ENCODE measurements at places on chromosomes 12 and 14.

DNA sequence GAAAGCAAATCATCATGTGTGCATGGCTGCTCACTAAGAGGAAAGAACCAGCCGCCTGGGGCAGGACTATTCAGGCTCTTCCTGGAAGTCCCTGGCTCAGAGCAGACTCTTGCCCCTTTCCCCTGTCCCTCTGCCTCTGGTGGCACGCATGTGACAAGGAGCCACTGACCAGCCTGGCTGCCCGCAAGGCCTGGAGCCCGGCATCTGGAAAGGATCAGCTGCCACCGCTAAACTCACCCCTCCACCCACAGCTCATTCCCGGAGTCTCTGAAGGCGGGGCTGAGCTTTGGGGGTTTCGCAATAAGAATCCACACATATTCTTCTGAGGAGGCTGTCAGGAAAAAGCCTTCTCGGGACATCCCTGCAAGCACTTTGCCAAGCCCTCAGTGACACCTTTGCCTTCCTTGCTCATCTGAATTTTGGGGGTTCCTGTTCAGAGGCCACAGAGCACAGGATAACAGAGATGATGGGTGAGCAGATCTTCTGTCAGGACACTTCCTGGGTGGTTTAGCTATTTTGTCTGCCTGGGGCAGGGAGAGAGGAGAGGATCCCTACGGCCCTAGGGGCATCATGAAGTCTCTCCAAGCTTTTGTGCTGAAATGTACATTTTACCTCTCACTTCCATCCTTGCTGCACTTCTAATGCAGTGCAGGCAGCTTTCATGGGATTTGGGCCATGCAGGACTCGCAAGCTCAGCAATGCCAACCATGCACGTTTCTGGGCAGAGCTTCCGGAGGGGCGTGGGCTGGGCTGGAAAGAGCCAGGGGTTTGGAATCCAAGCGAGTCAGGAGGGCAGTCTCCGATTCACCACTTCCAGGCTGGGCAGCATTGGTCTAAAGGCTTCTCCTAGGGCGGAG, 124.8 kb upstream of the MAP1LC3B2 start:
- peak; percentile 9 for DNase-seq

DNA sequence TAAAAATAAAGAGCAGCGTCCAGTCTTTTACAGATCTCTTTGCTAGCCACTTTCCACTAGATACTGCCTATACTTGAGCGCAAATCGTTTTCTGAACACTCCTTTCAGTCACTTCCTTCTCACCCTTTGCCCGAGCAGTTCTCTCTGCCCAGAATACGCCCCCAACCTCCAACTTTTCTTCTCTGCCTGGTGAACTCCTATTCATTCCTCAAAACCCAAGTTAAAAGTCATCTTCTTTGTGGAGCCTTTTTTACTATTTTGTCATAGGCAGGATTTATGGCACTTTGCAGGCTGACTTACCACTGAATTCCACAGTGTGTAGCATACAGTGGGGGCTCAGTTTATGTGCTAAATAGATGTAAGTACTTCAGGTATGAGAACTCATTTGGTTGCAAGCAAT, 4.0 kb downstream of the CCDC63 start:
- no peak for DNase-seq

GRCh38 chr12:132187646-132188450, 43.6 kb downstream of the NOC4L start:
- no peak for DNase-seq

DNA sequence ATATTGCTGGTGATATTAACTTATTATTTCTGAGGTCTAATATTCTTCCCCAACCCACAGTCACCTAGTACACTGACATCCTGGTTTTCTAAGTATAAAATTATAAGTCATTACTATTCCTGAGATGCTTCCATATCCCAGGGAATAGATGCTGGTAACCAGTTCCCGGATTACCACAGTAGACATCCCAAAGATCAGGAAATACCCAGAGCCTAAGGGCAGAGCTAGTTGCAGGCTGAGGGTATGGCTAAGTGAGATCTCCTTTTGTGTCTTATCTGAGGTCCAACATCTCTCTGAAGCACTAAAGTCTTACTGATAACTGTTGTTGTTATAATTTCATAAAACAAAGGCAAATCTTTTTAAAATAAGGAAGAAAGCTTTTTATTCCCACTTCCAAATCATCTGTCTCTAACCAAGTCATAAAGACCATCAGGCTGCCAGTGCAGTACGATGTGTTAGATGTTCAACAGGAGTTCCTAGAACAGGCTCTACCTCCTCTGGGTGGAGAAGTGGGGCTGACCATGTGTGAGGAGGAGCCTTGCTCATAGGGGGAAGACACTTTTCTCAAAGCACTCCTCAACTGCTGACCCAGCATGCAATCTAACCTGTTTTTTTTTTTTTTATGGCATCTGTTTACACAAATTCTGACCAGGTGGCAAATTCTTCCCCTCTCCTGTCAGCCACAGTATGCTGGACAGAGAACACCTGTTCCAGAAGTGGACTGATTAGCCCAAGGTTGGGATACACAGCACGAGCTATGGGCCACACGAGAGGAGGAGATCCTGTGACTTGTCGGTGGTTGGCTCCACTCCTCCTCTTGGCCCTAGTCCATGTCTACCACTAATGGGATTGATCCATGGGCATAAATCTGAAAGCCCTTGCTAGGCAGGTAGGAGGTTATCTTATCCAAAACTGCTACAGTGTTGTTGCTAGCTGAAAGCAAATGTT, 16.1 kb upstream of the GRIP1 start:
- no peak for DNase-seq

DNA sequence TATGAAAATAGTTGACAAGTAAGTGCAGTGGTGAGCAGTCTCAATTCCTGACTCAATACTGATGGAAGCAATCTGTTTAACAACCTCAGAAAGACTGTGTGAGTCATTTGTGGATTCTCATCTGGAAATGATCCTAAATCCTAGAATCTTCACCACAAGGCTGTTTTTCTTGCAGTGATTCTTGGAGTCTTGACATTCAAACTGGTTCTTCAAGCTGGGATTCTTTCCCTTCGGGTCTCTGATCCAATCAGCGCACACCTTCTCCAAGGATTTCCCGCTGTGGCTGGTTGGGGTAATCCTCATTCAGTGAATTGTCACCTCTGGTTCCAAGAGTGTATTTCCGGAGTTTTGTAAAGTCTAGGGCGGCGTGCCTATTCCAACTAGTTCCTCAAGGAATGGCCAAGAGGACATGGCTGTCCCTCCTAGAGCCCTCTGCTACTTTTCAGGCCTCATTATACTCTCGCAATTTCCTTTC, 37.7 kb upstream of the FOXJ2 start:
- DNase-seq: no peak

GRCh38 chr12:72268386-72268785, 3.8 kb upstream of the TRHDE start:
- no peak for DNase-seq

DNA sequence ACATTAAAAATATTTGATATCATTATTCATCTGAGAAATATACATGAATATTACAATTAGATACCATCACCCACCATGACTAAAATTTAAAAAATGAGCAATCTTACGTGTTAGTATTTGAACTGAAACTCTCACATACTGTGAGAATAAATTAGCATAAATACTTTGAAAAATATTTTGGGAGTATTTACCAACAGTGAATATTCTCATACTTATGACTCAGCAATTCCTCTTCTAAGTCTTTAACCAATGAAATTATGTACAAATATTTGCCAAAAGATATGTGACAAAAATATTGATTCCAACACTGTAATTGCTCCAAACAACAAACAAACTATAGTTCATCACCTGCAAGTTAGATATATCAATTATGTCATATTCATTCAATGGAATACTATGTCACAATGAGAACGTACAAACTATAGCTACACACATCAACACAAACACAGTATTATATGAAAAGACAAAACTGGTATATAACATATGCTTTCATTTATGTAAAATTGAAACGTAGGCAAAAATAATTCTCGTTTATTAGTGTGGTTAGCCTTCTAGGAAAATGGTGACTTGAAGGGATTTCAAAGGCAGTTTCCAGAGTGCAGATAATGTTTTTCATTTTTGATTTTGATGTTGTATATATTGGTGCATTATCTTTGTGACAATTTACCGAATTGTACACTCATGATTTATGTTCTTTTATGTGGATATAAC, 742.2 kb downstream of the SLC16A7 start:
- DNase-seq: no peak

DNA sequence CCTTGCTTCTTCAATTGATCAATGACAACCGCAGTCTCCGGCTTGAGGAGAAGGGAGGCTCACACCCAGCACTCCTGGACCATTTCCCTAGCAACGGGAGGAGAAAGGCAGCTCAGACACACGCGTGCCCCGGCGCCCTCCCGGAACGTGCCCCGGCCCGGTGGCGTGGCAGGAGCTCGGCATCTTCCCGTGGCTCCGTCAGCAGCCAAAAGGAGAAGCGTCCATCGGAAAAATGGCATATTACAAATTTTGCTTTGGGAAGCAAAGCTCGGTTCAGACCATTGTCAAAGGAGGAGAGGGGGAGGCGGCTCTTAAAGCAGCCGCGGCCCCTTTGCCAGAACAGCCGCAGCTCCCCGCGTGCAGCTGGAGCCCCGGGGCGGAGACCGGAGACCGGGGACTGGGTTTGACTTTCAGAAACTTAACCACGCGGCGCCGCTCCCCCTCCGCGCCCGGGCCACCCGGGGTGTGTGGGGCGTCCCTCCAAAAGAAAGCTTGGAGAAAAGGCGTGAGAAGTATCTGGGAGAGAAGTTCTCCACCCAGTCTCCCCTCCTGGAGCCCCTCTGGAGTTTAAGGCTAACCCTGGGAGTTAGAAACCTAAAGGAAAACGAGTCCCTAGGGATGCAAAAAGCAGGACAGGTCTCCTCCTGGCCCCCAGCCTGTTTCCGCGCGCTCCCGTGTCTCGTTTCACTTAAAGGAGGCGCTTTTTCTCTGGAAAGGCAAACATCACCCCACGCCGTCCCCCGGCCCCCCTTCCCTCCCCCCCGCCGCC, 545 bp downstream of the PPFIA2 start:
- DNase-seq: no peak

DNA sequence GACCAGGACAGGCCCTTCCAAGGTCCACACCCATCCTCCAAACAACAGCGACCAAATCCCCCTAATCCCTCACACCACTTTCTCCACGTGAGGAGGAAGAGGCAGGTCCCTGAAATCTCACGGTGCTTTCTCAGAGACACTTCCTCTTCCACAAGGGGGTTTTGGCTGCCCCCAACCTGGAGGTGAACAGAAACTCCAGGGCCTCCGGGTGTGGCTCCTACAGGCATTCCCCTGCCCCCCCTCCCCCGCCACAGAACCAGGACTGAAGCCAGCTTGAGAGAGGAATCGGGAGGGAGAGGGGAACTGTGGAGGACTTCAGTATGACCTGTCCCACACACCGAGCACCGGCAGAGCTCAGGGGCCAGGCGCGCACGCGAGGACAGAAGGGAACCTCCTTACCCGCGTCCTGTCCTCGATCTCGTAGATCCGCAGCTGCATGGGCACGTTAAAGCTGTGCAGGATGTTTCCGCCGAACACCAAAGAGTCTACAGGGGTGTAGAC, 60.2 kb downstream of the KDM2B start:
- DNase-seq: no peak

- DNase-seq: no peak
These were observed 4.2 kb upstream of the GRIP1 start for GRCh38 chr12:66683073-66683472.

DNA sequence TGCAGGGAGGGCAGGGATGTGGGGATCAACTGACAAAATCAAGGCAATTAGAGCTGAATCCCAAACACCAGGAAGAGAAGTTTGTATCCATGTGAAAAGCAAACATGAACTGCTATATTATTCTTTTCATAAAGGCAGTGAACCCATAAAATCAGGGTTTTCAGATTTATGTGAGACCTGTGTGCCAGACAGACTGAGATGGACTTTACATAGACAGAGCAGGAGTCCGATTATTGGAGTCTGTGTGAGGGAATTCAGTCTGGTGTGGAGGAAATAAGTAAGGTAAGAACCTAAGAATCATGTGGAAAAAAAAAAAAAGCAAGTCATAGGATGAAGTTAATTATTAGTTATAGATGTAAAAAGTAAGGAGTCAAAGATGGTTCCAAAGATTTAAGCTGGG, 45.1 kb upstream of the SYCP3 start:
- no peak for DNase-seq

GRCh38 chr14:35991356-35991755, 165.2 kb downstream of the BRMS1L start:
- no peak for DNase-seq

DNA sequence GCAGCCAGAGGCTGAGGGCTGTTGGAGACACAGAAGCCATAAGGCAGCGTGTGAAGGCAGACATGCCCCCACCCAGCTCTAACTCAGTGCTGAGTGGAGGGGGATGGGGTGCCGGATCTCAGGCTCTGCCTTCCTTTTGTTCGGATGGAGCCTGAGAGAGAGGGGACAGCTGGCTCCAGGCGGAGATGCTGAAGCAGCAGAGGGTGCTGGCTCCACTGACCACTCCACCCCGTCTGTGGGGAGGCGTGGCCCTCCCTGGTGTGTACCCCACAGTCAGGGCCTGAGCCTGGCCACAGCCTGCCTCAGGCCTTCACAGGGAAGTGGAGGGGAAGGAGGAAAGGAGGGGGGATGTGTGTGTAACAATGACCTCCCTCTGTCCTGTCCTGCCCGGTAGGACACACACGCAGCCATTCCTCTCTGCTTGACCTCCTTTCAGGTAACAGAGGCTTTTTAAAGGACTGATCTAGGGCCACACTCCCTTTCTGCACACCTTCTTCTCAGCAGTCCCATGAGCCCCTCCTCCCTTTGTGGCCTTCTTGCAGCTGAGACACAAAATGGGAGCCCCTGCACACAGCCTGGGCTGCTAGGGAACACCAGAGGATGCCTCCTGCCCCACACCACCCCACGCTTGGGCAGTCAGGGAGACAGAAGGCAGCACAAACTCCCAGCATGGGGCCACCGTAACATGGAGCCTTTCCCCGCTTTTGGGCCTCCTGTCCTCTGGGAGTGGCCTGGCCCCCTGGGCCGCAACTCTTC, 9.6 kb upstream of the ENDOU start:
- no peak for DNase-seq

GRCh38 chr14:36505892-36506731, 13.9 kb downstream of the NKX2-1 start:
- no peak for DNase-seq

- no peak for DNase-seq
These were observed 165.9 kb upstream of the GSC start for GRCh38 chr14:94935706-94936300.

DNA sequence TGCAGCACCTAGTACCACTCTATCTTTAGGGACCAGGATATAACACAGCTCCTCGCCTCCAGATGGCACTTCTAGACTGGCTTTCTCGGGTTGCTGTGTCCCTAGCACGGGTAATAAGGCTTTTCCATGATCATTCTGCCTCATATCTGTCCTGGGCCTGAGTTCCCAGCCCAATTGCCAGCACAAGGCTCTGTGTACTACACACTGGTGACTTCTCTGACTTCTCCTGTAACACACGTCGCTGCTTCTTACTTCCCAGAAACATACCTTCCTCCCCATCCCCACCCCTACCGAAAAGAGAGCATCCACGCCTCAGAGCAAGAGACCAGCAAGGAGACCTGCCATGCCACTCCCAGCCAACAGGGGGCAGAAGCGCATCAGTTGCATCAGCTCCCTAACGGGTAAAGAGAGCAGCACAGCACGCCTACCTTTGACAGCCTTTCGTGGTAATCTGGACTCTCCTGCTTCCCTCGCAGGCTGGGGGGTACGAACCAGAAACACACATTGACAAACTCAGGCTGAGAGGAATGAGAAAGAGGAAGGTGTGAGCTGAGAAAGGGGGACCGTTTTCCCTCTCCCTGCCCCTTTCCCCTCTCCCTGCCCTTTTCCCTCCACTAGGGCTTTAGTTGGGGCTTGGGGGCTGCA, 21.2 kb upstream of the ZNF740 start:
- peak; percentile 45 for DNase-seq

All from bone marrow (tissue), 2 donors.